NCI-H1048 (cell line): ENCODE measurements at places on chromosomes 16 and 17.

DNA sequence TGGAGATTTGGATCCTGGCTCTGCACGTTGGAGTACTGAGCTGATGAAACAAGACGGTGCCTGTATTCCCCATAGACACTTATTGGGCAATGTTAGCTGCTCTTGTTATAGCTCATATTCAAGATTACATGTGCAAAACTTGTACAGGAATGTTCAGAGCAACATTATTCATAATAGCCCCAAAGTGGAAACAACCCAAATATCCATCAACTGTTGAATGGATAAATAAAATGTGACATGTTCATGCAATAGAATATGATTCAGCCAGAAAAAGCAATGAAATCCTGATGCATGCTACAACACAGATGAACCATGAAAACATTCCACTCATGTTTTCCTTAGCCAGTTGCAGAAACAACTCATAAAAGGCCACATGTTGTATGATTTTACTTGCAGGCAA is 5.7 kb upstream of the SDR42E1 start:
- no peak for DNase-seq

DNA sequence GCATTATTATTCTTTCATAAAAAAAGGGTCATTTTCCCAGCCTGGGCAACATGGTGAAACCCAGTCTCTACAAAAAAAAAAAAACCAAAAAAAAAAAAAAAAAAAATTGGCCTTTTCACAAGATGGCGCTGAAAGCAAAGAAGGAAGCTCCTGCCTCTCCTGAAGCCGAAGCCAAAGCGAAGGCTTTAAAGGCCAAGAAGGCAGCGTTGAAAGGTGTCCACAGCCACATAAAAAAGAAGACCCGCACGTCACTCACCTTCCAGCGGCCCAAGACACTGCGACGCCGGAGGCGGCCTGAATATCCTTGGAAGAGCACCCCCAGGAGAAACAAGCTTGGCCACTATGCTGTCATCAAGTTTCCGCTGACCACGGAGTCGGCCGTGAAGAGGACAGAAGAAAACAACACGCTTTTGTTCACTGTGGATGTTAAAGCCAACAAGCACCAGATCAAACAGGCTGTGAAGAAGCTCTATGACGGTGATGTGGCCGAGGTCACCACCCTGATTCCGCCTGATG is 4.9 kb upstream of the PGAP6 start:
- no peak for DNase-seq

DNA sequence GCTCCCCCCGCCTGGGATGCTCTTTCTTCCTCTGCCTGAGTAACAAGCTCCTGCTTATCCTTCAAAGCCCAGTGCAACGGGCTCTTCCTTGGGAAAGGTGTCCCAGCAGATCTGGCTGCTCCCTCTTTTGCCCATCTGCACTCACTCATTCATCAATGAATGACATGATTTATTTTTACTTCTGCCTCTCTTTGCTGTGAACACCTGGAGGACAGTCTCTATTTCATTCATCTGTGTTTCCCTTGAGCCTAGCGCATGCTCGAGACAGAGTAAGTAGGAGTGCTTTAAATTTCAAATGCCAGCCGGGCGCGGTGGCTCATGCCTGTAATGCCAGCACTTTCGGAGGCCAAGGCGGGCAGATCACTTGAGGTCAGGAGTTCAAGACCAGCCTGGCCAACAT is 22.0 kb upstream of the GINS2 start:
- DNase-seq, result no peak

DNA sequence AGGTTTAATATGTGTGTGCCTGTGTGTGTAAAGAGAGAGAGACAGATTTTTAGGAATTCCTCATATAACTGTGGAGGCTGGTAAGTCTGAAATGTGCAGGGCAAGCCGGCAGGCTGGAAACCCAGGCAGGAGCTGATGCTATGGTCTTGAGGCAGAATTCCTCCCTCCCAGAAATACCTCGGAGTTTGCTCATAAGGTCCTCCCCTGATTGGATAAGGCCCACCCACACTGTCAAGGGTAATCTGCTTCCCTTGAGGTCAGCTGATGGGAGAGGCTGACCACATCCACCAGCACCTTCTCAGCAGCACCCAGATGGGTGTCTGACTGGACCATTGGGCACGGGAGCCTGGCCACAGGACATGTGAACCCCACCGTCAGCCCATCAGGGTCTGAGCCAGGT is 42.4 kb downstream of the C16orf95 start:
- DNase-seq, result no peak

GRCh38 chr16:59510008-59510424 is 775.9 kb upstream of the GOT2 start:
- no peak for DNase-seq

DNA sequence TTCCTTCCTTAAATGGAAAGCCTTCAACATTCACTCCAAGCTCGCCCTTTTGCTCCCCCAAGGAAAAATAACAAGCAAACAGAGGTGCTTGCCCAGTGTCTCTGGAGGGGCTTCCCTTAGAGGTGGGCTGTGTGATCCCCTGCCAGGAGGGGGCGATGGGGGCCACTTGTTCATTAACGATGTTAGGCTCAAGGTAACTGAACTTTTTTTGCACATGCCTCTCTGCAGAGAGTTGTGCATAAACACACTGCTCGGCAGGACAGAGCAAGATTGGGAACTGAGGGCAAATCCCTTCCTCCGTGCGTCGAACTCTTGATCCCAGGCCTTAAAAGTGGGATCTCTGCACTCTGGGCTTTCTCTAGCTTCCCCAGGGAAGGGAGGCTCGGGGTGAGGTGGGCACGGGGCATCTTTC is 15.5 kb upstream of the NAGLU start:
- no peak for DNase-seq

- DNase-seq, result no peak
Measured at GRCh38 chr17:1492249-1493206, at the start of gene MYO1C. Gene MYO1C (minus strand): TSS chr17:1492686. CDS start chr17:1492487, 199 bp downstream.

DNA sequence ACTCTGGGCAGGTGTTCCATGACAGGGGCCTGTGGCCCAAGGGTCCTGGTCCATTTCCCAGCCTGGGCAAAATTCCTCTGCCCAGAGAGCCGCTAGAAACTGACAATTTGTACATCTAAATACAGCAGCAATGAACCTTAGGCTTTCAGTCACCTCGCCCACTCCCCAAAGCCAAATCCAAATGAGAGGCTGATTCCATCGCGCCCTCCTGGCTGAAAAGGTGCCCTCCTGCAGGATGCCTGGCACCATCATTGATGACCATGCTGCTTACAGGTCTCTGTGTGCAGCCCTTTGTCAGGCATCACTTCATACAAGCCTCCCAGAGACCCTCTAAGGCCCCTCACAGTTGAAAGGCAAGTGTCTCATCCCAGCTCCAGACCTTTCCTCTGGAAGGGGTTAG is 114.7 kb downstream of the C16orf78 start:
- DNase-seq, result no peak

DNA sequence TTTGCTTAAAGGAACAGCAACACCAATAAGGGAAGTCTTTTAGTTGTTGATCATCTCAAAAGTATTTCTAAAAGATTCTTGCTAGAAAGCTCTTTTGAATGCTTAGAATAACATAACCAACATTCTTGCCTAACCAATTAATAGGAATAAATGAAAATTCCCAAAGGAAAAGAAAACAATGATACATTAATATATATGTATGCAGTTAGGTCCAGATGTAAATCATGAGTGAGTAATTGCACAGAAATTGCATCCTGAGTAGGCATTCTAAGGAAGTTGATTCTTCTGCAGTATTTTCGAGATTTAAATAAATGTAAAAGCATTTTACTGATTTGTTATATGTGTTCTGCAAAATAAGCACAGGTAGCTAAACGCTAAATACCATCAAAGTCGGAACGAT is 22.1 kb downstream of the COX10 start:
- DNase-seq, result no peak

- DNase-seq, result no peak
Measured at GRCh38 chr16:47058295-47059086, 85.0 kb upstream of the DNAJA2 start.

- DNase-seq, result no peak
Measured at GRCh38 chr16:57445510-57445909, 1.7 kb downstream of the CIAPIN1 start.

GRCh38 chr17:36095992-36096391 is 6.0 kb upstream of the CCL3 start:
- no peak for DNase-seq

GRCh38 chr16:11350921-11351335 is 5.7 kb downstream of the RMI2 start:
- DNase-seq, result no peak

DNA sequence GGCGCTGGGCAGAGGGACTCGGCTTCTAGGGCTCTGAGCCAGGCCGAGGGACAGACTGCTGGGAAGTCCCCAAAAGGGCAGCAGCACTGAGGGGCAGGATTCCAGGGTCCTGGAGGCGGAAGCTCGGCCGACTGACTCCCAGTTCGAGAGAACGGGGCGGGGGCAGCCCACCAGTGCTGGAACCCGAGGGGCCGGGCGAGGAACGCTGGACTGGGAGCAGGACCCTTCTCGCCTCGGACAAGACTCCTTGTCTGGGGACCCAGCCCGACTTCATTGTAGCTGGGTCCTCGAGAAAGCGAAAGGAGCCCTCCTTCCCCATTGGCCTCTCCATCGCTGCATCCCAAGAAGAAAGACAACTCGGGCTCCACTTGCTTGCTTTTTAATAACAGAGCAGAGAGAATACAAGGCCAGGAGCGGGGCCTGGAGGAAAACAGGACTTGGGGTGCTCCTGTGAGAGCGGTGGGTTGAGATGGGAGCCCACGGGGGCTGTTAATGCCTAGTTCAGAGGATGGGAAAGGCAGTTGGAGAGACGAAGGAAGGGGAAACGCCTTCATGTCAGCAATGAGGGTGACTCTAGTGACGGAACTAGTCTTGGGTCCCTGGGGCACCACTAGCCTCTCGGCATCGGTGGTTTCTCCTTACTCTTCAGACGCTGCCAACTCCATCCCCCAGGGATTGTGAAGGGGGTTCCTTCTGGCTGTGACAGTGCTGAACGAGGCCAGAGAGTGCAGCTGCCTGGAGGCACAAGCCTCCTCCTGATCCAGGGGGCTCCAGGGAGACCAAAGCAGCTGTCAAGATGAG is 492 bp upstream of the CAMTA2 start:
- DNase-seq, result no peak

- no peak for DNase-seq
Measured at GRCh38 chr16:85306793-85307551, 194.7 kb upstream of the CIBAR2 start.

DNA sequence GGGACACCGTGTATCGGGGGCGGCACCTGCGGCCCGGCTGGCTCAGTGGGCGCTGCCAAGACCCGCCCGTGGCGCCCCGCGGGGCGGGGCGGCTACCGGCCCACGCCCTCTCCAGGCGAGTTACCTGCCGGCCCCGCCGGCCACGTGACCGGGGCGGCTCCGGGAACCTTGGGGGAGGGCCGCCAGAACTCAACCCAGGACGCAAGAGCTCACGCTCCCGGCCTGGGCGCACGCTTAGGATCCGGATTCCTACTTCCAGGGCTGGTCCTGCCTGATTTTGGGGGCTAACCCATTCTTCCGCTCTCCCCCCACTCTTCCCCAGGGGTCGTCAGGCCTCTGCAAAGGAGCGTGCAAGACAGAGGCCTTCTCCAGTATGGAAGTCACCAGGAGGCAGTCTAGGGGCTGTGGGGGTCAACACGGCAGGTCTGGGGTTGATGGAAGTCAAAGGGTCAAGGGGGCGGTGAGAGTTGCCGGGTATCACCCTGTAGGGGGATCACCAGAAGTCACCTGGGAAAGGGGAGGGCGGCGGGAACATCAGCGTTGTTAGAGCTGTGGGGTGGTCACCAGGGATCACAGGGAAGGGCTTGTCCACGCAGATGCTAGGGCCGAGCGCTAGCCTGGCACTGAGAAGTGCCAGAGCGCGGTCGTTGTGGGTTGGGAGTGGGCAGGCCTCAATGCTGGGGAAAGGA is 354 bp upstream of the ESRP2 start:
- peak; percentile 29 for DNase-seq

GRCh38 chr16:84460406-84461028 is 43.9 kb downstream of the MEAK7 start:
- DNase-seq, result no peak

DNA sequence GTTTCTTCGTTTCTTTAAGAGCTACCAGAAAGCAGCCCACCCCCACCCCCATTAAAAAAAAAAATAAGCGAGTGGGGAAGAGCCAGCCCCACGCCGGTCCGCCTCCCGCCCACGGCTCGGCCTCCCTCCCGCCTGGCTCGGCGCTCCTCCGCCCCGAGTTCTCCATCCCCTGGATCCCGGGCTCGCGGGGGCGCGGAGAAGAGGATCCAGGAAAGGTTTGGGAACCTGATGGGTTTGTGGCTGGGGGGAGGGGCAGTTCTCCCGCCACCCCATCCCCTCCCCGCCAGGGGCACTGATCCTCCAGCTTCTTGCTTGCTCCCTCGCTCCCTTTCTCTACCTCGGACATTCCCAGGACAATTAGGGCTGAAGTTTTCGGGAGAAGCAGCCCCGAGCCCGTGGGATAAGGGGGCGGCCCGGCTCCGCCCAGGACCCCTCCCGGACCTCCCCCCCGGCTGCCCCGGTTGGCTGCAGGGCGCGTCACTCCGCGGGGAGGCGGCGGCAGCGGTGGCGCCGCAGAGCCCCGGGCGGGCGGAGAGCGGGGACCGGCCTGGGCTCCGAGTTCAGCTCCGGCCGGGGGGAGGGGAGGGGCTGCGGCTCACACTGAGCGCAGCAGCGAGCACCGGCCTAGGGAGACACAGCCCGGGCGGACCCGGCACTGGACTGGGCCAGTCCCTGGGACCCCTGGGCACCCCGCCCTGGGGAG is 1.0 kb upstream of the SALL1 start:
- peak; percentile 3 for DNase-seq

DNA sequence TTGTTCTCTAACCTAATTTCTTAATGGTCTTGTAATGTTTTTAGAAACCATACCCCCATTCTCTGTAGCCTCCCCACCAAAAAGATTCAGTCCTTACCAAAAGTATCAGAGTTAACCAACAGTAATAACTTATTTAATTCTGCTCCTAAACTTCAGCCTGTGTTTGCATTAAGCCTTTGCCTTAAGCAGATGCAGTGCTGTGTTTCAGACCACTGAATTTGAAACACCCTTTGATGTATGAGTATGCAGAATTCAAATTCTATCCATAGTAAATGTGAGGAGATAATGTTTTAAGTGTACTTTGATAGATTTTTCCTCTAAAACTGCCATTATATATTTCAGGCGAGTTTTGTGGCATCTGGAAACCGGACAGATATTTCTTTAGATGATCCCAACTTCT is 171.6 kb upstream of the RBL2 start:
- no peak for DNase-seq

GRCh38 chr16:56294014-56294413 is 102.7 kb downstream of the GNAO1 start:
- DNase-seq, result no peak

GRCh38 chr17:72152387-72152929 is 31.6 kb downstream of the SOX9 start:
- DNase-seq, result peak; percentile 78

- DNase-seq, result no peak
Measured at GRCh38 chr17:27284811-27285415, 9.0 kb upstream of the WSB1 start.

DNA sequence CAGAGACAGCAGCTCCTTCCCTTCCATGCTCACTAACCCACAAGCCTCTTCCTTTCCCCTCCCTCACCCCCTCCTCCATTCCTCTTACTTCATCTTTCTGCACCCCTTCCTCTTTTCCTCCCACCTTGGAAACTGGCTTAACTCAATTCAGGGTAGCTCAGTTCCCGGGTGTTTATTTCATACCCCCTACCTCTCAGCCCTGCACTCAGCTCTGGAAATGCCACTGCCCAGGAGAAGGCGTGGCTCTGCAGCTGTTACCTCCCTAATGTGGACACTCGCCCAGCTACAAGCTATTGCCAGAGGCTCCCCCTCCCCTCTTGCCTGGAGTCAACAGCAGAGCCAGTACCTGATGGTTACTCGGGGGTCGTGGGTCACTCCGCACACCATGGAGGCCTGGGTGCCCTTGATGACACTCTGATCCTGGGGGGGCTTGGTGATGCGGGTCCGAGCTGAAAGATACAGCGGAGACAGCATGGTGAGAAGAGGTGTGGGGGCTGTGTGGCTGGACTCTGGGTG is 118.4 kb upstream of the CDC42EP4 start:
- DNase-seq, result no peak
